Stimulated activated CD4-positive, alpha-beta T cell treated with anti-CD3 and anti-CD28 coated beads, Interleukin-1b, Interleukin-23, amount 100 ng/mL, for 4 hours (primary cell): ENCODE measurements at places on chromosomes 3 and 15.

- no peak for DNase-seq
These were observed 47.8 kb upstream of the USP50 start for GRCh38 chr15:50594311-50594710.

GRCh38 chr3:18870074-18870640 is 278.2 kb upstream of the KCNH8 start:
- DNase-seq: no peak

DNA sequence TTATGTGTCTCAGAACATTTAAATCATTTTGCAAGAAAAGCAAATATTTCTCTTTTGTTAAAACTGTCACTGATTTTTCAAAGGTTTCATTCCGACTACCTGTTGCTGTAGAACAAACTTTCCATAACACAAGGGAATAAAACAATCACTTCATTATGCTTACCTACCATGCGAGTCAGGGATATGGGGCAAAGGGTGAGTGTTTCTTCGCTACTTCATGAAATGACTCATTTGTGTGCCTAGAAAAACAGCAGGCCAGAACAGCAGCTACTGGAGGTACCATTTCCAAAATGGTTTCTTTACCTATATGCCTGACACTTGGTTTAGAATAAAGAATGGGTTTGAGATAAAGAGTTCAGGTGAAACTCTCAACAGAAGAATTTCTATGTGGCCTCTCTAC is 712.5 kb downstream of the PLOD2 start:
- DNase-seq: no peak

GRCh38 chr3:158659454-158660237 is 12.8 kb downstream of the LXN start:
- no peak for DNase-seq

DNA sequence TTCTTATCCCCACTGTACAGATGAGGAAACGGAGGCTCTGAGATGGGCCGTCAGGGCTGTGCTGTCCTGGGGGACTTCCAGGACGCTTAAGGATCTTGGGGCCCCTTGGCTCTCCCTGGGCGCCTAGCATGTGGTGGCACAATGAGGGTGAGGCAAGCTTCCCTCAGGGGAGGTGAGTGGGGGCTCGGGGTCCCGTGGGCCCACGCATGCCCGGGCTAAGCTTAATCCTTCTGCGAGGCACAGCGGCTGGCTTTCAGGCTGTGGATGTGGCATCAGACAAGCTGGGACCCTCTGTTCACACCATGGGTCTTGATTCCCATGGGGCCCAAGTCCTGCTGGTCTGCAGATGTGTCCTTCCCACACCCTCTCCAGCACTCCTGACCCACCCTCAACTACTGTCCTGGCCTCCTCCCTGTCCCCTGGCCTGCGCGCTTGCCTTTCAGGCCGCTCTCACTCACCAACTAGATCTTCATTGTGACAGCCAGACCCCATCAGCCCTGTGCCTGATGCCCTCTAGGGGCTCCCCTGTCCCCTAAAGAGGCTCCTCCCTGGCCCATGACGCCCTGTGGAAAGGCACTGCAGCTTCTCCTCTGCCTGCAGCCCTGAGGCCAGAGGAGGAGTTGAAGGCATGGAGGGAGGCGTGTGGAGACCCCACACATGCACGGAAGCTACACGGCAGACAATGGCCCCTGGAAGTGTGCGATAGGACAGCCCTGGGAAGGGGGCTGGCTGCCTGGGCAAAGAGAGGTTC is 11.3 kb downstream of the DUSP7 start:
- DNase-seq: no peak

GRCh38 chr15:54687628-54688027 is 509.1 kb downstream of the RSL24D1 start:
- no peak for DNase-seq

- DNase-seq: no peak
These were observed 10.5 kb downstream of the ADAMTS7 start for GRCh38 chr15:78800806-78801205.

DNA sequence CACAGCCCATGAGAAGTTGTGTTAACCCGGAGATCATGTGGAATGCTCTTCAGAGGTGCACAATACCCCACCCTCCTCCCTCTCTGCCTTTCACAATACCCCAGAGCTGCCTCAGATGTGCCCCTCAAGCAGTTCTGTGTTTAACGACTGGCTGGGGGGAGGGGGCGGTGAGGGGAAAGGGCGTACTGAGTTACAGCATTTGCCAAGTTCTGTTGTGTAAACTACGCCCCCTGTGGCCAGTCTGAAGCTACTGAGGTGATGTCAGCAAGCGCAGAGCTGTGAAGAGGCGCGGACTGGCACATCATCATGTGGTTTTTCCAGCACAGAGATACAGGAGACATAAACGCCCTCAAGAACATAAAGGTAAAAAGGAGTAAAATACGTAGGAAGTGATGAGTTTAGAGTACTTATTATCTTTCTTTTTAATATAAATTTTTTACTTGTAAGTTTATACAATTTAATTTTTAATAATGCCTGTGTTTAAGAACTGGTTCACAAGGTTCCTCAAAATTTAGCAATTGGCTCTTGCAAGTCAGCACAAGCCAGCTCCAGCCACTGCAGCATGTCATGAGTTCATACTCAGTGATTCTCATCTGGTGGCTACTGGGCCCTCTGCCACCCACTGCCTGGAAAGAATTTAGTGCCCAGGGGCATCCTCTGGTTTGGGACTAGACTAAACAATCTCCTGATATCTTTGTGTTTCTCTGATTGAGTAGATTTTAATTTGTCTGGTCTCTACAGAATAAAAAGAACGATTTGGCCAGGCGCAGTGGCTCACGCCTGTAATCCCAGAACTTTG is 1.7 kb downstream of the EPB42 start:
- DNase-seq: no peak

- DNase-seq: no peak
These were observed 15.5 kb downstream of the CCR5 start for GRCh38 chr3:46386205-46386604.

- DNase-seq: no peak
These were observed 23.1 kb upstream of the MCCC1 start for GRCh38 chr3:183122257-183122932.

DNA sequence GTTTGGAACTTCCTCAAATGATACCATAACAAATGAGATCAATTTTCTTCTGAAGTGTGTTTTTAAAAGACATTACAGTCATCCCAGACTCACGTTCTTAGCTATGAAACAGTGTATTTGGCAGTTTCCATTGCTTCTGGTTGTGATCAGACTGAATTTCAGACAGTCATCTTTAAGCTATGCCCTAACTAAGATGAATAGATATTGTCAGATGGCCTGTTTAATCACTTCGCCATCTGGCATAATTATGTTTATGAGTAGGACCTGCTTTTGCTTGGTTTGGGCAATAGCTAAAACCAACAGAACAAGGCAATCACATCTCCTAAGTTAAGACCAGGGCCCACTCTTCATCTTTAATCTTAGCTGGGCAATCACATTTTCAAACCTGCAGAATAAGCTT is 313.1 kb downstream of the SV2B start:
- DNase-seq: no peak

- no peak for DNase-seq
These were observed 80.1 kb upstream of the CHRM5 start for GRCh38 chr15:33888176-33888575.

DNA sequence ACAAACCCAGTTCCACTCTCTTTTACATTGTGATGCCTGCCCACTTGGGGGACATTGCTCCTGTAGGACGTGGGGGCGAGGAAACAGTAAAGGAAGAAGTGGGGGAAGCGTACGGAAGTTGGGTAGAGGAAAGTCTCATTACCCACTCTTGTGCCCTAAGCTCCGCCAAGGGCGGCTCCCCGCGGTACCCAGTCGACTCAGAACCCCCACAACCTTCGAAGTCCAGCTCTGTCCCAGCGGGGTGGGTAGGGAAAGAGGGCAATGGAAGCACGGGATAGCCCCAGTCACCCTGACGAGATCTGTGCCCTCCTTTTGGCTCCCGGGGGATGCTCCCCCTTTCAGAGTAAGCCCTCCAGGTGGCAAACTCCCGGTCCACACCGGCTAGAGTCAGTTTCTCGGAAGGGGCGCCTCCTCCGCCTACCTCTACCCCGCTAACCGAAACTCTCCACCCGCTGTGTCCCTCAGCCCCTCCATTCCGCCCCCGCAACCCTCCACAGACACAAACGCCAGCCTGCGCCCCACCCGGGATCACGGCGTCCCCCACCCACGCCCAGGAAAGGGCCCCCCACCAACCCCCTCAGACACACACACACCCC is 527 bp downstream of the CSNK1G1 start:
- DNase-seq: peak; percentile 28

- no peak for DNase-seq
These were observed 44.5 kb downstream of the SYNM start for GRCh38 chr15:99149366-99149765.

DNA sequence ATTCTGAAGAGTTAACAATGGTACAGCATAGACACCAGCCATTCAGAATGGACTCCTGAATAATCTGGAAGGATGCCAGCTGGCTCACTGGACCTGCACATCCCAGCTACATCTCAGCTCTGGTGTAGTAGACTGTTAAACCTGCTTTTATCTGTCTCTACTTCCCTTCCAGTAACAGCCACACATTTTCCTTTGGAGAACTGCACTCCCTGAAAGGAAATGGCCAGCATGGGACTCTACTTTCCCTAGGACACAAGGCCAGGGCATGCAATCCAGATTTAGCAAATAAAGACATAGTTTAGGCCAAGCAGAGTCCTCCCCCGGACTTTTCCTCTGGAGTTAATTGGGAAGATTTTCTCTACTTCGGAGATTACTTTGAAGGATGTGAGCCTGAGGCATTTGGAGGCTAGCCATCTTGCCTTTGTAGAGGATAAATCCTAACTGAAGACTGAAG is 82.7 kb upstream of the TCF12 start:
- DNase-seq: no peak

DNA sequence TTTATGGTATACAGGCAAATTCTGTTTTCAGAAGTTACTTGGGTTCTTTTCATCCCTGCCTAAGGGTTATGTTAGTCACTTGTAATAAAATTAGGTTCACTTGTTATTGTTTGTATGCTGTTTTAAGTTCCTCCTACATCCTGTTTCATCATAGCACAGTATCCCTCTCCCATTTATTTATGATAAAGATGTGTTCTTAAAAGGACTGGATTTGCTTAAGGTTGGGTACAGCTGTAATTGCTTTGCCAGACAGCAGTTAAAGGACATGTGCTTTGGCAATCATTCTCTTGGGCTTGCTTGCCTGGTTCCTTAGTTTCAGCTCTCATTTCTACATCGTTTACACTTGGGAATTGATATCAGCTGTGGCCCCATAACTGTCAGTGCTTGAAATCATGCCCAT is 11.7 kb downstream of the ATP2C1 start:
- DNase-seq: no peak

DNA sequence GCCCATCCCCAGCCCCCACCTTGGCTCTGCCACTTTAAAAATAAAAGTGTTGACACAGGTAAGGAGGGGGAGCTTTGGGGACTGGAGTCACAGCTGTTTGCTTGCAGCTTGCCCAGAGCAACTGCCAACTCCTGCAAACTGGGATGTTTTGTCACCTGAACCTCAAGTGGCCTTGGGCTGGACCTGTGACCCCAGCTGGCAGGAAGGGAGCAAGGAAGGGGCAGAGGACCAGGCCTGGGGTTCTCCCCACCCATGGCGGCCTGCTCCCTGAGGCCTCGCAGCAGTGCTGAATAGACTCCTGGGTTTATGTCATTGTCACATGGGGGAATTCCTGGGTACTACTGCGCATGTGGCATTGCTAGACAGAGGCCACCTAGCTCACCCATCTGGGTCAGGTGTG is 246.9 kb upstream of the TLE3 start:
- DNase-seq: no peak

DNA sequence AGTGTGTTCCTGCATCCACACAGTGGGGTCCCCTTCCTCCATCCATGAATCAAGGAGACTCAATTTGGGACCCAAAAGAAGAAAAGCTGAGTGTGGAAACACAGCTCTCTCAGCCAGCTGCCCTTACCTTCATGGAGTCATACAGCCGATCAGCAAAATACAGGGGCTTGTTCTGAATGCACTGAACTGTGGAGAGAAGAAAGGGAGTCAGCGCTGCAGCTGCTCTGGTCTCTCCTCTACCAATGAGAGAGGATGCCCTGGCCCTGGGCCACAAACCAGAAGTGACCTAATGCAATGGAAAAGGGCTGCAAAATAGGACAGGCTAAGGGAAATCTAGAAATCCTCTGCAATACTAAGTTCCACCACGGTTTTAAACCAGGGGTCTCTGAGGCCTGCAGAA is 46.7 kb downstream of the ANXA2 start:
- no peak for DNase-seq

GRCh38 chr3:10357592-10358308 is 36.8 kb upstream of the SEC13 start:
- no peak for DNase-seq

GRCh38 chr15:69578252-69578651 is 125.6 kb downstream of the RPLP1 start:
- DNase-seq: no peak

DNA sequence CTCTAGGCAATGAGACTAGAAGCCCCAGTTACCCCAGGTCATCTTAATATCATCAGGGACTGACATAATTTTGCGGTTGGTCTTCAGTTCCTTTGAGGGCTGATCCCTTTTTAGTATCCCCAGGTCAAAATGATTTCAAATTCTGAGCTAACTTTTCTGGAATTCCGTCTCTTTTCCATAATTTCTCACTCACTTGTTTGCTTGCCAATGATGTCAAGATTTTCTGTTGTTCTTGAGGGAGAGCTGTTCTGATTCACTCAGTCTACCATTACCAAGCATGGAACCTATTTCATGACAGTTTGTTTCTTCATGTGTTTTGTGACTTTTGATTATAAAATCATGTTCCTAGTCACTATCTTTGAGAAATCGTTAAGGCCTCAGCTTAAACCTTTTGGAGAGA is 190.5 kb upstream of the LYSMD4 start:
- DNase-seq: no peak

DNA sequence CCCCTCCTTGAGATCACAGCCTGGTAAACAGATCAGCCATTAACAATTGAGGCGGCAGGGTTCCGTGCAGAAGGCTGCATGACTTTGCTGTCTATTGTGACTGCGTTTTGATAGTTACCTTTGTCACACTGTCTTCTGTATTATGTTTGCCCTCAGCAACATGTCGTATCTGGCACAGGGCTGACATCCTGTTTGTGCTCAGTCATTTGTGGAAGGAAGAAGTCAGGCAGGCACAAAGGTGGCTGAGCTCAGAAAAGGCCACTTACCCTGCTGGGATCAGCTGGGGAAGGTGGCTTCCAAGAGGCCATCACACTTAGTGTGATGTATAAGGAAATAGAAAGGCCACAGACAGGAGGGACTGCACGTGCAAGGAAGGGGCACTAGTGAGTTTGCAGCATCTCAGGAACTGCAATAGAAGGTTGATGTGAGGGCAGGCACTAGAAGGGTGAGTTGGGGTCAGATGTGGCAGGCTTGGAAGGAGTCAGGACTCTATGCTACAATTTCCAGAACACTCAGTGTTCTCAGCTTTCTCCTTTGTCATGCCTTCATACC is 13.4 kb downstream of the PML start:
- DNase-seq: no peak

DNA sequence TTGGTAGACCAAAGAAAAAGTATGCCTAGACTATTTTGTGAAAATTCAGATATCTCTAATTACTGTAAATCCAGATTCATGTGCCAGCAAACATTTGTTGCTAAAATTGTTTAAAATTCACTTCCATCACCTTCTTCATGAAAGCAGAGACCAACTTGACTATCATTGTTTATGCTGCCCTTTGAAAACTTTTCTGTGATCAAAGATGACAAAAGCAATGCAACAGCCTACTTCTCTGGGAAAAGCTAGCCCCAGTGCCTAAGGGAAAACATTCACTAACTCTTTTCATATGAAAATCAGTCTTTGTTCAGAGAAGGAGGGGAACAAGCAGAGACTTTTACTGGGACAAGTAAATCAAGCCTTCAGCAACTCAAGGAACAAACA is 178.0 kb upstream of the P2RY1 start:
- DNase-seq: no peak
